ENCODE measurements at places on chromosomes 6 and 20.

DNA sequence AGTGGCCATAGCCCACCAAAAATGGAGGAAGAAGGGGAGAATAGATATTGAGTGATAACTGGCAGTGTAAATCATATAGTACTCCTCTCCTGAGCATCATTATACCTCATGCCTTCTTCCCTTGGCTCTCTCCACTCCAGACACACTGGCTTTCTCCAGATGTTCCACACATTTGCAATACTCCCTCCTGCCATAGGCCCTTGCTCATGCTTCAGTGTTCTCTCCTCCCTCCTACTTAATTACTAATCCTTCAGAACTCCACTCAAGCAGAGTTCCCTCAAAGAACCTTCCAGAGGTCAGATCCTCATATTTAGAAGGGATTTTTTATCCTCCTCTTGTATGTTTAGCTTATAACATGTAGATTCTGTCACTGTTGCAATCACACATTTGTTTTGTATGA, 279.5 kb upstream of the SUPT3H start:
- DNase-seq: no peak

- no peak for DNase-seq
Measured at GRCh38 chr6:168778201-168778600, 337.2 kb downstream of the SMOC2 start.

GRCh38 chr20:50482396-50482981, 27.7 kb upstream of the PTPN1 start:
- DNase-seq: no peak

DNA sequence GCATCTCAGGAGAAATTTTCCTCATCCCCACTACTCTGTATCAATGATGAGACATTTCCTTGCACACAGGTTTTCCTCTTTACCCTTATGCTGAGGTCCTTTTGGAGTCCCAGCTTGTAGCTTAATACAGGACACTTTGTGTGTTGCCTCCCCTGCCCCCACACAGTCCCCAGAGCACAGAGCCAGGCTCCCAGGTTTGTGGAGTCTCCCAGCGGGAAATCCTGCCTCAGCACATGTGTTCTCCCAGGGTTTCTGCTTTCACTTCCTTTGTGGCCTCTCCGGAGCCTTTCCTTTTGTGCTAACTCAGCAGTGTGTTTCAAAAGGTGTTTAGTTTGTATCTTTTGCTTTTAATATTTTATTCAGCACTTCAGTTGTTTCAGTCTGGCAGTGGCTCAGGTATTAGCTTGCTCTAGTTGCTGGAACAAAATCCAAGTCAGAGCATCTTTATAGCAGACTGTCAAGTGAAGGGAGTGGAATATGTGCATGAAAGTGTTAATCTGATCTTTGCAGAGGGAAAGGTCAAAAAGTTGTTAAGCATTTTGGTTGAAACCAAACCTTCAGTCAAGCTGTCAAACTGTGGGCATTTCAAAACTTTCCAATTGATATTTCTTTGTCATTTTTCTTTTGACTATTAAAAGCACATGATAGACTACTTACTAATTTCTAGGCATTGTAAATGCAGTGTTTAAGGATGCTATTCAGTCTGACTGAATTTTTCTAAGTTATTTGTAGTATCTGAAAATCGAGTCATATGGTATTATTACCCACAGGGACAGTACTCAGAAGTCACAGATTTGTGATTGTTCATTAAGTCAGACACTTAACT, 8.6 kb downstream of the SNX9 start:
- DNase-seq: peak; percentile 21

- DNase-seq: no peak
Measured at GRCh38 chr20:20895537-20895936, 183.1 kb upstream of the RALGAPA2 start.

- DNase-seq: no peak
Measured at GRCh38 chr20:44478206-44478605, 2.5 kb downstream of the TTPAL start.

DNA sequence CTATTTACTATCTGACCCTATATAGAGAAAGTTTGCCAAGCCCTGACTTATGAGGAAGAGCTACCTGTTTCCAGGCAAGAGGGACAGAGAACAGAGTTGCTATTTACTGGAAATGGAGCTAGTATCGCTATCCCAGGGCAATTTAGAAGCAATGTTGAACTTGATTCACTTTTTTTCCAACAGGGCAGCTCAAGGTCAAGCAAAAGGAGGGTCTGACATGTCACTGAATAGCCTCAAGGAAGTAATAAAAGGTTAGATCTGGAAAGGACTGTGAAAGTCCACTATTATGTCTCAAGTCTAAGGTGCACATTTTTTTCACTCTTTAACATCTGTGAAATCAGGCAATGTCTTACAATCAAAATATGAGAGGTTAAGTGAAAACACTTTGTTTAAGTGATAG, 84.4 kb downstream of the CLIC5 start:
- no peak for DNase-seq

DNA sequence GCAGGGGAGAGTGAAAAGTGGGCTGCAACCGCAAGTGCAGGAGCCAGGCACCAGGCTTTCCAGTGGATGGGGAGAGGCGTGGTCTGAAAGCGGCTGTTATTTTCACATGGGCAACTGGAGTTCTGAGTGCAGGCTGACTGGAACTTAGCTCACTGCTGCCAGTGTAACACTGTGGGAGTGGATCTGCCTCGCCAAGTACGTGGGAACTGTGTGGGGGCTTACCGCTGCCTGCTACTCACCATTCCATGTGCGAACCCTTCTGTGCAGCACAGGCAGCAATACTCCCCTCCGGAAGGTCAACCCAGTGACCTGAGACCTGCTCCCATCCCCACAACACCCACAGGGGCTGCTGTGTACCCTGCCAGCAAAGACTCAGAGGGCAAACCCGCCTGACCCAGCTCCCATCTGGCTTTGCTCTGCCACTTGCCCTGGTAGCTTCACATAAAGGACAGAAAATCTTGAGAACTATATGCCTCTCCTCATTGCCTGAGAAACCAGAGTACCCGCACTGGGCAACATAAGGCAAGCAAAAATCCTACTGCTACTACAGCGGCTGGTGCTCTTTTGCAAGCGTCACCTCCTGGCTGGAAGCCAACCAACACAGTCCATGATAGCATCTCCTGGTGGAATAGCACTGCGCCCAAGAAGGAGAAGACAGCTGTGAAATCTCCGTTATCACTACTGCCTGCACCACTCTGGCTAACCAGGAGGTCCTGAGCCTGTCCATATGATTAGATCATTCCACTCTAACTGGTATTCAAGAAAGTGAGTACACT, 54.4 kb upstream of the SIRPG start:
- DNase-seq: no peak

- DNase-seq: no peak
Measured at GRCh38 chr6:72922401-72922800, 300.5 kb downstream of the KCNQ5 start.

DNA sequence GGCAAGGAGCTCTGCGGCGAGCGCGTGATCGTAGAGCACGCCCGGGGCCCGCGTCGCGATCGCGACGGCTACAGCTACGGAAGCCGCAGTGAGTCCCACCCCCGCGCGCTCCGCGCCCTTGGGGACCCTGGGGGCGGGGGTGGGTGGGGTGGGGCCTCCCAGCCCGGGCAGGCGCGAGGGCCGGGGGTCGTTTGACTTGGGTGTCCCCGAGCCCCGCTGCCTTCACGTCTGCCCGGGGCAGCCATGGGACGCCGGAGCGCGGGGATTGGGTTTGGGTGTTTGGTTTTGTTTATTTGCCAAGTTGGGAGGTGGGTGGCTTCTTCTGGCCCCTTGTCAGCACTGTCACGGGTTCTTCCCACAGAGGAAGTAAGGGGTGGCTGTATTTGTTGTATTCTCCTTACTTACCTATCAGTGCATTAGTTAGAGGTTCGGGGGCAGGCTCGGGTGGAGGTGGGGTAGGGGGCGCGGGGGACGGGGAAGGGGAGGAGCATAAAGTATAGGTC, 777 bp downstream of the SRSF6 start:
- DNase-seq: no peak

DNA sequence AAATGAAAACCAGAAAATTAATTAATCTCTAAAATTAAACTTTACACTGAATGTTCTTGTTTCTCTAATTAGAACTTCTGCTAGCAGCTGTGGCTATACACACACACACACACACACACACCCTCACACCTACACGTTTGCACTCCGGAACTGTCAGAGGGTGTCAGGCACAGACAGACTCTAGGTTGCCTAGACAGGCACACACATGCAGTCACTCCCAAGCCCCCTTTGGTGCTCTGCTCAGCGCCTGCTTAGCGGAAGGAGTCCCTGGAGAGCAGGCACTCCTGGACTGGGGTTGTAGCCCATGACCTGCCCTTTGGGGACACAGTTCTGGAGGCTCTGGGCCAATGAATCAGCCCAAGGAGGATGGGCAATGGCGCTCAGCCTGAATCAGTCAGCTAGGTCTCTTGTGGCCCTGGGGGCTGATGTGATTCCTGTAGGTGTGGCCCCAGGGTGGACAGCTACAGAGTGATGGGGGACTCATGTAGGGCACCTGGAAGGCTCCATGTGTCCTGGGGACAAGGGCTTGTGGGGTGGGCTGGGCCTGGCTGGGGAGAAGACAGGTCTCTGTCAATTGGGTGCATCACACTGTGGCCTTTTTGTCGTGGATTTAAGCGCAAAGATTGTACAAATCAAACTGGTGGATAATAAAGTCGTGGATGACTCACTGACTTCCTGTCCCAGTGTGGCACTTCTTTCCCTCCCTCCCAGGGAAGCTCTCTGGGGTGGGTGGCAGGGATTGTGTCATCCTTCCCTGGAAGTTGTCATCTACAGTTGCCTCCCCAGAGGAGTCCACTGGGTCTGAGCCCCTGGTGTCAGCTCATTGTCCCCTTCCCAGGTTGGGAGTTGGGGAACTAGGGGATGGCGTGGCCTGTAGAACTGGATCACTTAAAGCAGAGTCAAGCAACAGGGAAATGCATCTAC, 8.8 kb downstream of the TMEM151B start:
- DNase-seq: no peak

DNA sequence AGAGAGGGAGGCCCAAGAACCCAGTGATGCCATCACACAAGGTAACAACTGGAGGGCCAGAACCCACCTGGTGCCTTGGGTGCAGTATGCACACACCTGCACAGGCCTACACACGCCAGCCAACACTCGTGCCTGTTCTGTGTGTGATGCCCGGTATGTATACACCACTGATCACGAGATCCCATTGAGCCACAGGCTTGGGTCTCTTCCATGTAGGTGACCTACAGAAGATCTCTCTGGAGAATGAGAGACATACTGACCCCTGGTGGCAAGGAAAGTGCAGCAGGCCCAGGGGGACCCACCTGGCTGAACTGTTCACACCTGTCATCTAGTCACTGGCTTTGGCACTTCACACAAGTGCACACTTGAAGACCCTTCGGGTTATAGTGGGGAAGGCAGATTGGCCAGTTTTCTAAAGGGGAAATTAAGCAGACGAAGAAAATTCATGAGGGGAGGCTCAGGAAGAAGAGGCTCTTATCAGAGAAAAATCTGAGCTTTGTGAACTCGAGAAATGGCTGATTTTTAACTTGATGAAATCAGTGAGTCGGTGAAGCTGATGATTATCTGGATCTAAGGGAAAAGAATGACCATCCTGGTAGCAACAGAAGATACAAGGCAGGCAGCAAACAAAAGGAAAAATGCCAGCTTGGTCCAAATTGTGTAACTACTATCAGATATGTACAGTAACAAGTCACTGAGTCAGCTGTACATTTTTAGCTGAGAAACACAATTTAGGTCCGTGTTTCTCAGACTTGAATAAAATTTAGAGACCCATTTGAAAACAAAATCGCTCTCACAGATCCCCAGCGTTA, 69.1 kb upstream of the PBOV1 start:
- DNase-seq: peak; percentile 38

DNA sequence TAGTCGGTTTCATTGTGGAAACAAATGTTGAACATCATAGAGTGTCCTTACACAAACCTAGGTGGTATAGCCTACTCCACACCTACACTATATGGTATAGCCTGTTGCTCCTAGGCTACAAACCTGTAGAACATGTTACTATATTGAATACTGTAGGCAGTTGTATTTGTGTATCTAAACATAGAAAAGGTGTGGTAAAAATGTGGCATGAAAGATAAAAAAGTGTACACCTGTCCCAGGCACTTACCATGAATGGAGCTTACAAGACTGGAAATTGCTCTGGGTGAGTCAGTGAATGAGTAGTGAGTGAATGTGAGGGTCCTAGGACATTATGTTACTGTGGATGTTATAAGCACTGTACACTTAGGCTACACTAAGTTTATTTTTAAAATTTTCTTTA, 103.0 kb downstream of the ZFAND3 start:
- no peak for DNase-seq

DNA sequence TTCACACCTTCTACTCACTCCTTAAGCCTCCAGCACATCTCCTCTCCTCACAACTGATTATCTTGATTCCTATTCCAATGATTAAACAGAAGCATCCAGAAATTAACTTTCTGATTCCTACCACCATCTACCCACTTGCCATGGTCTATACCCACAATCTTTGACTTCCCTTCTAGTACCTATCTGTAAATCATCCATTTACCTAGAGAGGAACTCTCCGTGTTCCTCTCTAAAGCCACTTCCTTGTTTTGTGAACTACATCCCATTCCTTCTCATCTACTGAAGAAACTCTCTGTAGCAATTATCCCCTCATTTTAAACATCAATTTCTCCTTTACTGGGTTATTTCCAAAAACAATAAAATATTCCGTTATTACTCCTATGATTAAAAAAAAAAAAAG, 167.3 kb downstream of the ARHGAP18 start:
- no peak for DNase-seq

DNA sequence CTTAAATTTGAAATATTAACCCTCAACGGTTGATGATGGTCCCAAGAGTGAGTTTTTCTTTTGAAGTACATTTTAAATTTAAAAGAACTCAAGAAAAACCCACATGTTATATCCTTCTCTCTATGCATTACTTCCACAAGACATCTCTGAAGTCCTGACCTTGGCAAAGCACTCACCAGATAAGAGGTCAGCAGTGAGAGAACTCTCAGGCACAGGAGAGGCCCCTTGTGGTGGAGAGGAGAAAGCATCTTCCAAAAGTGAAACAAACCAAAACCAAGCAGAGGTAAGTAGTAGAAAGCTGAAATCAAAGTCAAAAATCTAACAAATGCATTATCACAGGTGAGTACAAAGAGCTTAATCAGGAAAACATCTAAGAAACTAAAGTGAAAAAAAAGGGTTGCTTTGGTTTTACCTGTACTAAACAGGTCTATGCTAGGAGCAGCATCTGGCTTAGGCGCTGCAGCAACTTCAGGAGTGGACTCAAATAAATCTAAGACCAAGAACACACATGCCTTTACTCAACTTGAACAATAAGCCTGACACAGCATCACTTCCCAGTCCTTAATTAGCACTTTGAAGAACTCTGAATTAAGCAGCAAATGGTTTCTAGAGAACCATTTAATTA, 80.5 kb downstream of the PRSS35 start:
- DNase-seq: no peak

- DNase-seq: no peak
Measured at GRCh38 chr20:52941808-52942207, 30.4 kb upstream of the TSHZ2 start.

DNA sequence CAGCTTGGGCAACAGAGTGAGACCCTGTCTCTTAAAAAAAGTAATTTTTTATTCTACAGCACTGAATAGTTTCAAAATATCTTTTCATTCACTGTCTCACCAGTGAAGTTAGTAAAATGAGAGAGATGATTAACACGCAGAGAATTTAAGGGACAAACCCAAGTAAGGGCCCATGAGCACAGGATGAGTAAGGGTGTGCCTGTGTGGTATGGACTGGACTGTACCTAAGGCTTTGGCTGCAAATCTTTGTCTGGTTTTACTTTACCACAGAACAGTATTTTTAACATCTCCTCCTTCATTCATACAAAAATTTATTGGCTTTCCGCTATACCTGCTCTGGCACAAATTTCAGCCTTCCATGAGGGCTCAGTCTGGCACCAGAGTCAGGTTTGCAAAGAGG, 433.3 kb downstream of the UTRN start:
- no peak for DNase-seq

Measured in NCI-H2029 treated with DMSO at 0.1 percent for 48 hours (cell line).